ENCODE measurements at places on chromosomes 4 and X. TPM values are rescaled to one million over a fixed set of nuclear protein-coding genes. Genes with fewer than 3 reads are reported as not detected.

- no peaks in the 10 kb centered on the region for H3K4me1 ChIP-seq
- peaks cover 2% of the 10 kb centered on the region for H3K36me3 ChIP-seq
- H3K27me3 ChIP-seq: no peaks in the 10 kb centered on the region
- H3K27ac ChIP-seq: no peak overlapping the region
- DNase-seq: peak; percentile 38
Observed at GRCh38 chr4:40856840-40857362, 107.1 kb downstream of the NSUN7 start.

DNA sequence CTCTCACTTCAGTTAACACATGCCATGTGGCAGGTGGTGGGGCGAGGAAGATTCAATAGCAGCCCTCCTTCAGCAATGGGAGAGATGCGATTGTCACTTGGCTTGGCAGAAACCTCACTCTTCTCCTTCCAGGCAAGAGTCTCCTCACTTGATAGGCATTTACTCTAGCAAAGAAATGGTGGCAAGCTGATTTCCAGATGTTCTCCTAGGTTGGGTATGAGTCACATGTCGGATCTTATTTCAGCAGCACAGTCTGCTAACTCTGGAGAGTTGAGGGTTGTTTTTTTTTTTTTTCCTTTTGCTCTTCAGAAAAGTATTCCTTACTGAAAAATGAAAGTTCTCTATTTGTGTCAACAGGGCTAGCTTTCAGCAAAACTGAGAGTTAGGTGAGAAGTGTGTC is 119.5 kb upstream of the CHRDL1 start:
- no peaks in the 10 kb centered on the region for H3K4me1 ChIP-seq
- H3K4me3 ChIP-seq: no peak overlapping the region
- H3K36me3 ChIP-seq: no peaks in the 10 kb centered on the region
- DNase-seq: peak; percentile 69
- H3K27me3 ChIP-seq: peaks cover 2% of the 10 kb centered on the region

- H3K4me1 ChIP-seq: peaks cover 2% of the 10 kb centered on the region
- H3K36me3 ChIP-seq: no peaks in the 10 kb centered on the region
- no peak for DNase-seq
- no peak overlapping the region for H3K4me3 ChIP-seq
- peaks cover 56% of the 10 kb centered on the region for H3K27me3 ChIP-seq
- H3K27ac ChIP-seq: no peak overlapping the region
Observed at GRCh38 chr4:1463927-1464540, 57.8 kb upstream of the NKX1-1 start.

GRCh38 chr4:1722551-1723118 is 1.3 kb downstream of the TACC3 start:
- DNase-seq: no peak
- H3K27me3 ChIP-seq: no peaks in the 10 kb centered on the region
- H3K36me3 ChIP-seq: peaks cover 13% of the 10 kb centered on the region
- H3K4me1 ChIP-seq: peaks cover 20% of the 10 kb centered on the region
- no peak overlapping the region for H3K27ac ChIP-seq

COMMD8 gene
- total RNA-seq: 12.5 TPM

EMCN gene
- total RNA-seq: not detected
